HL-60 (cell line): ENCODE measurements at places on chromosomes 6 and 20.

DNA sequence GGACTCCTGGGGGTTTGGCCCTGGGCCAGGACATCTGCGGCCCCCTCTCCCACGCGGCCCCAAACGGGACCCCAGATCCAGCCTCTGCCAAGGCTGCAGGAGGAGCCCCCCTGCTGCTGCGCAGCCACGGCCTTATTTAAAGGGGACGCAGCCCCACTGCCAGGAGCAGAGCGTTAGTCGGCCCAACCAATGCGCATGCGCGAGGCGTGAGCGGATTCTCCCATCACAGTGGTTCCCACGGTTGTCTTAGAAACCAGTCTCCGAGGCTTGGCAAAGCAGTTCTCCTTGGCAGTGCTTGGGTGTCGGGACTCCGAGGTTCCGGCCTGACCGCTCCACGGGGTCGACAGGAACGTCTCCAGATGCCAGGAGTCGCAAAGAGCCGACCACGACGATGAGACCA is 288.3 kb upstream of the ZNF337 start:
- DNase-seq = no peak

GRCh38 chr6:81071121-81071520 is 681.4 kb downstream of the TENT5A start:
- no peak for DNase-seq

DNA sequence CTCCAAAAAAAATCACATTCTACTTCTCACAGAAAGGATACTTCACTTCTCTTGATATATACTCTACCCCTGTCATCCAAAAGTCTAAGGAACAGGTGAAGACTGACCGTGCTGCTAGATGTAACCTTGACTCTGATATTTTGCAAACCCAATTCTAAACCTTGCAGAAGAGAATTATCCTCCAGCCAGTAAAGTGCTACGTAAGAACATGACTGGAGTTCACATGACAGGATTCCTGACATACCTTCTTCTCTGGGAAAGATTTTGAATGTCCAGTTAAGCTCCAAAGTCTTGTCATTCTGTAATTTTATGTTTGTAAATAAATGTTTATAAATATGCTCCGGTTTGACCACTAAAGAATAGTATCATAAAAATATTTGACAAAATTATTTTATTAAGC is 35.8 kb downstream of the BTBD9 start:
- DNase-seq = no peak

GRCh38 chr6:83019741-83020140 is 45.9 kb downstream of the UBE3D start:
- DNase-seq = no peak

DNA sequence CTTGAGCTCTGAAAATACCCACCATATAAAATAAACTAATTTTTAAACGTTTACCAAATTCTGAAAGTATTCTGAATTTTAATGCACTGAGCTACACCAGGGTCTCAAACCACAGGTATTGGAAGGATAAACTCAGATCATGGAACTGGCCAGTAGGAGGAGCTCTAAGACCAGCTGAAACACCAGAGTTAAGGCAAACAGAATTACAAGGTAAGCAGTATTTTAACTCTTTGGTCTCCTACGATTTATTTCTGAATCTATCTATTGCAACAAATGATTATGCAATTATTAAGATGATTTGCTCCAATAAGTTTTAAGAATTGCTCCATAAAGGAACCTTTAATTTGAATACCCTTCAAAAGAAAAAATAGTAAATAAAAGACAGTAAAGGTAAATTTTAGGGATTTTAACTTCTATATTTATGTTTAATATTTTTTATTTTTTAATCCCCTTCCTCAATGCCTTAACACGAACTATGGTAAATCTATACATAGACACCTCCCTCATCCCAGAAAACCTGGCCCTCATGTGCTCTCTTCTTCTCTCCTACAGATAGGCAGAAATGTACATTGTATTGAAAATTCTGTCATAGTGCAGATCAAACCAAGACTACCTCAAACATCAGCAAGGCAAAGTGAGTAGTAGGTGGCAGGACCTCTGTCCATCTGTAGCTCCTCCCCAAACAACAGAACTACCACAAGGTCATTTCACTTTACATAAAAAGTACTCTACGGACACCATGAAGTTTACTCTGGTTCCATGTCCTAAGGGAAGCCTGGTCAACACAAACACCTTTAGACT is 58.4 kb downstream of the SMLR1 start:
- peak; percentile 58 for DNase-seq

DNA sequence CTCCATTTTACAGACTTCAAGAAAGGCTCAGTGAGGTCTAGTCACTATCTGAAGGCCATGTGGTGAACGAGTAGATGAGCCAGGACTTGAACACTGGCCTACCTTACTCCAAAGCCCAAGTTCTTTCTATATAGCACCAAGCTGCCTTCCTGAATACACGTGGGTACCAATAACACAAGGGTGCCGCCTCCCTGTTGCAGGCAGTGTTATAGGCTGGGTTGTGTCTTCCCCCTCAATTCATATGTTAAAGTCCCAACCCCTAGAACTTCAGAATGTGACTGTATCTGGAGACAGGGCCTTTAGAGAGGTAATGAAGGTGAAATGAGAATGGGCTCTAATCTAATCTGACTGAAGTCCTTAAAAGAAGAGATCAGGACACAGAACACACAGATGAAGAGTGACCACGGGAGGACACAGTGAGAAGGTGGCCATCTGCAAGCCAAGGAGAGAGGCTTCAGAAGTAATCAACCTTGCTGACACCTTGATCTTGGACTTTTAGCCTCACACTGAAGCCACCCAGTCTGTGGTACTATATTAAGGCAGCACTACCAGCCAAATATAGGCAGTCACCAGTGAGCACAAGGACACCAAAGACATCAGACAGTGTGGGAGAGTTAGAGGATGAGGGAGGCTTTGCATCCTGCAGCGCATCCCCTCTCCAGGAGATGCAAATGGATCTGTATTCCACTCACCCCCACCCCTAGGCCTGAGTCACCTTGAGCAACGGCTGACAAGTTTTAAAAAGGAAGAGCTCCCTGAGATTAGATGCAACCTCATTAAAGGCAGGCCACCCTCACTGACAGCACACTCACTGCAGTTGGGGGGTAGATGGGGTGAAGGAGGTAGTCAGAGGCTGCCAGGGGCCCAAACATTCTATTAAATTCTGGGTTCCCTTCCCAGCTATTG is 40.9 kb upstream of the LYRM2 start:
- DNase-seq = no peak

DNA sequence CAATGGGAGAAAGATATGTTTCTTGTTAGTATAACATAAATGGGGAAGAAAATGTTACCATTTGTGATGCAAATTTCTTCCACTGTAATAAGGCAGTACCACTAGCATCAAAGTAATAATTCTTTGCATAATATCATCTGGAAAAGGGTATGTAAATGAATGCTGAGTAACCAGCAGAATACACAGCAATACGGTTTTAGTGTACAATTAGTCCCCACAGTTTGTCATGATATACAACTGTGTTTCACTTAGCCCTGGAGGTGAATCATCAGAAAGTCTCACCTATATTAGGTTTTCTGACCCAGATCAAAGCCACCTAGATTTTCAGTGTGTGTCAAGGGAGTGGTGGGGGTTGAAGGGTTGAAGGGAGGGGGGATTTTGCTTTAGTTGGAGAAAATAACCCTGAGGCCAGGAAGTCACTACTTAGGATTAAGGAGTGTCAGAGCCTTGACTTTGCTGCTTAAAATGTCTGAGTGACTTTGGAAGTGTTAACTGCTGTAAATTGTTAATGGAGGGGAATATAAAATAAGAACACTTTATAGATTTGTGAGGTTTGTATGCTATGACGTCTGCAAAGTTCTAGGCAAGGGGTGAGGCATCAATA is 8.6 kb upstream of the MEI4 start:
- no peak for DNase-seq

DNA sequence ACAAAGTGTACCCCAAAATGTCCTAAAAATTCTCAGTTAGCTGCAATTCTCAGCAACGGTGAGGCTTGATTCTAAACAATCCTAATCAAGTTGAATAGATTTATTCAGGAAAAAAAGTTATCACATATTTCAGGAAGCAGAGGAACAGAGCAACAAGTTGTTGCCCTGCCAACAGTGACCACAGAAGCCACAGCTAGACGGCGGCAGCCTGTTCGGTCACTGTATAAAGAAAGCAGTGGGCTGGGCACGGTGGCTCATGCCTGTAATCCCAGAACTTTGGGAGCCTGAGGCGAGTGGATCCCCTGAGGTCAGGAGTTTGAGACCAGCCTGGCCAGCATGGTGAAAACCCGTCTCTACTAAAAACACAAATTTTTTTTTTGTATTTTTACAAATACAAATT is 171.2 kb upstream of the BMP5 start:
- peak; percentile 65 for DNase-seq
